ENCODE measurements at places on chromosomes 7 and 10.

- no peak for DNase-seq
Observed at GRCh38 chr7:31059551-31059950, 7.4 kb downstream of the ADCYAP1R1 start.

DNA sequence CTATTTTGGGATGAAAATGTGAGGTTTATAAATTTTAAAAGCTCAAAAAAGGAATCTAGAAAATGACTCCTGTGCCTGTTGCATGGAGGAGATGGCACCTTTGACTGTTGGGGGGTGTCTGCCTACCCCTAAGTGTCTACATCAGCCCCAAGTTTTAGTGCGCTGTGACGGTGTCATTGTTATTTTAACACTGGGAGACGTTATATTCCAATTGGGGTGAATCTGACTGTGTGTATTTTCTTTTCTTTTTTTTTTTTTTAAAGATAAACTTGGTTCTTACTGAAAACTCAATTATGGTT is 517 bp downstream of the SRGN start:
- no peak for DNase-seq

GRCh38 chr7:123871998-123872867 is 27.3 kb downstream of the HYAL4 start:
- no peak for DNase-seq

DNA sequence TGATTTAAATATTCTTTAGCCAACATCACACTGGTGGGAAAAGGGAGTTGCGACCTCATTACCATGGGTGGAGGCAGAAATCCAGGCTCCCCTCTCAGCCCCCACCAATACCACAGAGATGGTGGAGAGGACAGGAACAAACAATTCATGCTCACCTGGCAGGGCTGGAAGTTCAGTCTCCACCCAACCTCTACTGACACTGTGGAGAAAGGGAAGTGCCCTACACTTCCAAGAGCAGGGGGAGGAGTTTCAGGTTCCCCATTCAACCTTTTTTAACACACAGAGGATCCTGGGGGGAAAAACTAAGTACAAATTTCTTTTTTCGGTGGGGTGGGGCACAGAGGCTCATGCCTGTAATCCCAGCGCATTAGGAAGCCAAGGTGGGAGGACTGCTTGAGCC is 210.1 kb upstream of the KCTD7 start:
- no peak for DNase-seq

GRCh38 chr10:106789623-106790022 is 374.9 kb downstream of the SORCS1 start:
- no peak for DNase-seq

GRCh38 chr7:55518836-55519235 is 53.5 kb downstream of the VOPP1 start:
- DNase-seq, result no peak

DNA sequence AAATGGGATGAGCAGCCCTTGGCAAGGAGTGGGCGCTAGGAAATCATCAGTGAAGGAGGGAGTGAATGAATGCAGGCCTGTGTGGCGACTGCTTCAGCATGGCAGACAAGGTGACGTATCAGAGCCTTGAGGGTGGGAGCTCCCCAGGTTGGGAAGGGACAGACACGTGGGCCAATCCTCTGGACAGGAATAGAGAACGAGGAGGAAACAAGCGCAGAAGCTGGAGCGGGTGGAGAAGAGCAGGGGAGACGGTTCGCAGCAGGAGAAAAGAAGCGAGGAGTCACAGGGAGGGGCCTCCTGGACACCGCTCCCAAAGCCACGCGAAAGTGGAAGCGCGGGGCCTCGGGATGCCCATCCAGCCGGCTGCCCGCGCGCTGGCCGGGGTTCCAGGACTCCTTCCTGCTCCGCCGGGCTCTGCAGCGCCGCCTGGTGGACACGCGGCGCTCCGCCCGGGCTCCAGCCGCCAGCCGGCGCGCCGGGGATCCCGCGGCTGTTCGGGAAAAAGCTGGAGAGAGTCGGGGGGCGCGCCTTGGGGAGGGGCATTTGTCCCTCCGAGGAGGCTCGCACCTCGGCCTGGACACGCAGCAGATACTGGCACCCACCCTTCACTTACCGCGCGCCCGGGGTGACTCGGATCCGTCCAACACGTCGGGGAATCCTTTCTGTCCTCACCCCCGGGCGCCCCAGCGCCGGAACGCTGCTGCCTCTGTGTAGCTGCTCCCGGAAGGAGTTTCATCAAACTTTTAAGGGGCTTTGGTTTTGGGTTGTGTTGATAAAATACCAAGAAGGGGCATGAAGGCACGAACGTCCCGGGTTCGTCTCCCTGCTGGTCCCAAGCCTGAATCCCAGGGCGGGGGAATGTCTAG is 6.3 kb downstream of the ZNF503 start:
- DNase-seq, result no peak

DNA sequence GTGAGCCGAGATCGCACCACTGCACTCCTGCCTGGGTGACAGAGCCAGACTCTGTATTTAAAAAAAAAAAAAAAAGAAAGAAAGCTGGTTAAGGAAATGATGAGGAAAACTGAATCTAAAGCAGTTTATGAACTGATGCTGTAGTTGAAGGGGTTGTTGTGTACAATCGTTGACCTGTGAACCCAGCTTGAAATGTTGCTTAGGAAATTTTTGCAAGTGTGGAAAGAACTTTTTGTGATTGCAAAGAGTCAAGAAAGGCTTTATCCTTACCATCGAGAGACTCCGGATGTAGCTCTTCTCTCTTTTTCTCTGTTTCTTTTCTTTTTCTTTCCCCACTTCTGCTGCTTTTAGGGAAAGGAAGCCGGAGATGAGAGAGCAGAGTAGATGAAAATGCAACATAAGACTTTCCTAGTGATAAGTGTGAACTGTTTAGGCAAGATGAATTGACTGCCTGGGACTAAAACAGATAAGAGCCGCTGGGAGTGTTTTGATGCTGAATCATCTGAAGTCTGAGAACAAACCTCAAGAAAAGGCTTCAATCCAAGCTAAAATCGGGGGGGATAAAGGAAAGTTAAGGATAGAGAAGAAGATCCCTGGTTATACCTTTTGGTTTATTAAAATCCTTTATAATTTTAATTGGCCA is 69.0 kb downstream of the TAF3 start:
- DNase-seq, result no peak

DNA sequence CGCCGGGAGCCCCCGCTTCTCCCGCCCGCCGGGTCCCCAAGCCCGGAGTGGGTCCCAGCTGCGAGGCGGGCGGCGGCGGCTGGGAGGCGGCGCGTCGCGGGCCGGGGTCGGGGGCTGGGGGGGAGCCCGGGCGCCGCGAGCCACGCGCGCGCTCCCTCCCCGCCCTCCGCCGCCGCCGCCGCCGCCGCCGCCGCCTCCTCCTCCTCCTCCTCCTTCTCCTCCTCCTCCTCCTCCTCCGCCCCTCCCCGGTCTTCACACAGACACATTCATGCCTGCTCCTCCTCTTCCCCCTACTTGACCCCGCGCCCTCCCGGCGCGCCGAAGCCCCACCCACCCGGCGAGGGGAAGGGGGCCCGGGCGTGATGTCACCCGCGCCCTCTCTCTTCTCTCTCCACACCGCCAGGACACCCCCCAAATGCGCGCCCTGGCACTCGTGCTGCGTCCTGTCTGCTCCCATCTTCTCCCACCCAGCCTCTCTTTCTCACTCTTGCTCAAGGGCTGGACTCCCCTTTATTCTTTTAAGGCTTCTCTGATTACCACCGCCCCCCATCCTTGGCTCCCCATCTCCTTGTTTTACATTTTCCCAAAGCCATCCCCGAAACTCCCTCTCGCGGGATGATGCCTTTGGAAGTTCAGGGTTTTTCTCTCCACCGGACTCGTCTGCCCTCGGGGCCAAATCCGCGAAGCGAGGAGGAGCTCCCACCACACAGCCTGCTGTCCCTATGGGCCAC is 967 bp upstream of the GLI3 start:
- no peak for DNase-seq

DNA sequence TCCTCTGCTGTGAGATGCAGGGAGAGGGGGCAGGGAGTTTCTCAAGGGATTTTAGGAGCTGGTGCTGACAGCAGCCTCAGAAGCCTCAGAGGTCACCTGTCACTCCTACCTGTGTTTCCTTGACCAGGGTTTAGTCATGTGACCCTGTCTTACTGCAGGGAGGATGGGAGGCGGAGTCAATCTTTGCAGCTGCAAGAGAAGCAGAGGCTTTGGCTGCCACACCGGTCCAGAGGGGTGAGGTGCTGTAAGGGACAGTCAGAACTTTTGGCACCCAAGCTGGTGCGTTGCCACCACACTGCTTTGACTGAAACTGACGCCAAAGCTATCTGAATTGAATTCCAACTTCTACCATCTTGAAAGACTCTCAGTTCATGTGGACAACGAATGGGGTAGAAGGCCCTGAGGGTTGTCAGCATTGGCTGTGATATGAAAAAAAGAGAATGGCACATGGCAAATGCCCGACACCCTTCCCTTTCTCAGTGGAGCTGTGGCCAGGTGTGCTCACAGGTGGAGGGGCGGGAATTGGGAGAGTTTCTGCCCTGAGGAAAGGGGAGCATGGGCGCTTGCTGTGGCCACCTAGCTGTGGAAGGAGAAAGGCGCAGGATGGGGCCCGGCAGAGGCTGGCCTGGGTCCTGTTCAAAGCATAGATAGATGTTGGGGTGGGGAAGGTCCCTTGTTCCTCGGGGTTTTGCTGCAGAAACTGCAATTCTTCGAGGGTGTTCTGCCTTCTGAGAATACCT is 69.3 kb downstream of the ARHGAP22 start:
- DNase-seq, result no peak

DNA sequence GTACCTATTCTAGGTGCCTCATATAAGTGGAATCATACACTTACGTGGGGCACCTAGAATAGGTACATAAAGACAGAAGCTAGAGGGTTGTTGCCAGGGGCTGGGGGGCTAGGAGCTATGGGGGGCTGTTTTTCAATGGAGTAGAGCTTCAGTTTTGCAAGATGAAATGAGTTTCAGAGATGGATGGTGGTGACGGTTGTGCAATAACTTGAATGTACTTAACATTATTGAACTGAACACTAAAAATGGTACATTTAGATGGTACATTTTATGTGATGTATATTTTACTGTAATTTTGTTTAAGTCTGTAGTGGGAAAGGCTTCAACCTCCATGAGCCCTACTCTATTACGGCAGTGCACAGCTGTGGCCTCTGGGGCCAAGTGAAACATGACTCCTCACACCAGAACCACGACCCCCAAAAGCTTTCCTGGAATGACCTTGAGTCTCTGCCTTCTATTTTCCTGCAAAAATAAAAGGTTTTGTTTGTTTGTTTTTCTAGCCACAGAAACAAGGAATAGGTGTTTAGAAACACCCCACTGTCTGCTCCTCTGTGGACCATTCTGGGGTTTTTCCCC is 147.3 kb upstream of the PLXNA4 start:
- no peak for DNase-seq
